SJSA1 (cell line): ENCODE measurements at places on chromosomes 11 and 22. TPM values are rescaled to one million over a fixed set of nuclear protein-coding genes. Genes with fewer than 3 reads are reported as not detected.

ART1 gene
- total RNA-seq, result not detected in 2 replicates

OR56A1 gene
- total RNA-seq, result not detected in 2 replicates

OR51I1 gene
- not detected in 2 replicates for total RNA-seq

CALCB gene
- total RNA-seq, result not detected in 2 replicates

PRPF19 gene
- total RNA-seq, result 79.9 and 109 TPM in 2 replicates

- DNase-seq, result no peak
Measured at GRCh38 chr11:125079878-125080530, 16.9 kb downstream of the SLC37A2 start.

DNA sequence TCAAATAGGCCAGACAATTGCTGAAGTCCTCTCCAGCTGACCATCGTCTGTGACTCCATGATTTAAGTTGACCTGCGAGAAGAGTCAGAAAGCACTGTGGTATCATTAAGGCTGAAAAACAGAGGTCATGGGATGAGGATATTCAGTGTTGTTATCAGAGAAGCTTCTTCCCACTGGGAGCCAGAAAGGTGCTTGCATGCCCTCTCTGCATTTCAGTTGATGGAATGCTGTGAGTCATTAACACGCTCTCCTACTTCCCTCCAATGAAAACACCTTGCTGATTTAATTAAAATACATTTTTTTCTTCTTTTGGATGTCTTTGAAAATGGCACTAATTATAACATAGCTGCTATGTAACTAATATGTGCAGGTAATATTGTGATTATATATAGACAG lies 667.0 kb downstream of the NTM start:
- DNase-seq, result no peak

DNA sequence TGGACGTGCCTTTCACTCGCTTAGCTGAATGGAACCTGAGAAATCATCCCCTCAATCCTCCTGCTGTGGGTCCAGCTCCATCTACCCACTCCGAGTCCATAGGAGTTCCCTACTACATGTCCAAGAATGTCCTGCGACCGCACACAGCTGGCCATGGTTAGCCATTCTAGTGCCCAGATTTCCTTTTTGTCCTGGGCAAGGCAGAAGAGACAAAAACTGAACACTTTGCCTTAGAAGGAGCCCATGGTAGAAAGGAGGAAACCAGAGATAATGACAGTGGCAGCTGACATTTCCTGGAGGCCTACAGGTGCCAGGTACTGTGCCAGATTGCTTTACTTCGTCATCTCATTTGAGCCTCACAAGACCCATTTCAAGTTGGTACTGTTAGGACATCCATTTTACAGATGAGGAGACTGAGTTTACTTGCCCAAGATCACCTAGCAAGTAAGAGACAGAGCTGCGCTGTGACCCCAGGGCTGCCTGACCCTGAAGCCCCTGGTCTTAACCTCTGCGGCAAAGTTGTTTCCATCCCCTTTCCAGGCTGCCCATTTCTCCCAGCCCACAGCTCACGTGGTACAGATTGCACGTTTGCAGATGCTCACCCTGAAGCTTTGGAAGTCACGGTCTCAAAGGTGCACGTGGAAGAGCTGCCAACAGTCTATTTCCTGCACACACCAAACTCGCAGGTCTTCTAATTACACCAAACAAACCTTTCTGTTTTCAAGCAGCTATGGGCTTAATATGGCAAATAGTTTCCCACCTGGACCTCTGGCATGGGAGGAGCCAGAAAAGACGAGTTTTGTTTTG lies 112.7 kb downstream of the ZBTB16 start:
- no peak for DNase-seq

DNA sequence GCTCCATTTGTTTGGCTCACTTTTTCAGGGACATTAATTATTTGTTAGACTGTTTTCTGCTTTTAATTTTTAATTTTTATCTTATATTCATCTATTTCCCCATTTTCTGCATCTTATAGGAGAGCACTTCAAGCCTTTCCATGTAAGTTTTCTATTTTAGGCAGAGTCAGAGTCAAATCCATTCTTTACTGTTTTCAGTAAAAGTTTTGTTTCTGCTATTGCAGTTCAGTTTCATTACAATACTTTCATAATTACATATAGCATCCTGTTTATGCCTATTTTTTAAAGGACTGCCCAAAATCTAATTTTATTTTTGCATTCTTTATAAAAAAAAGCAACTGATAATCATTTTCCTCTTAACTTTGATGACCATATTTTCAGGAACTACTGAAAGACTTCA lies 3.8 kb upstream of the OR10A5 start:
- no peak for DNase-seq

GRCh38 chr22:36587289-36588154 lies 58.6 kb upstream of the EIF3D start:
- no peak for DNase-seq
